ENCODE measurements at places on chromosomes 2 and 18. TPM values are rescaled to one million over a fixed set of nuclear protein-coding genes. Genes with fewer than 3 reads are reported as not detected.

Gene HOXD12
- not detected for total RNA-seq

Gene CRACDL
- total RNA-seq, result 9.7 TPM

- DNase-seq, result no peak
Measured at GRCh38 chr2:4898706-4899105, 793.5 kb upstream of the SOX11 start.

Gene ALK
- not detected for total RNA-seq

- no peak for DNase-seq
Measured at GRCh38 chr2:68878753-68879152, 7.6 kb upstream of the BMP10 start.

DNA sequence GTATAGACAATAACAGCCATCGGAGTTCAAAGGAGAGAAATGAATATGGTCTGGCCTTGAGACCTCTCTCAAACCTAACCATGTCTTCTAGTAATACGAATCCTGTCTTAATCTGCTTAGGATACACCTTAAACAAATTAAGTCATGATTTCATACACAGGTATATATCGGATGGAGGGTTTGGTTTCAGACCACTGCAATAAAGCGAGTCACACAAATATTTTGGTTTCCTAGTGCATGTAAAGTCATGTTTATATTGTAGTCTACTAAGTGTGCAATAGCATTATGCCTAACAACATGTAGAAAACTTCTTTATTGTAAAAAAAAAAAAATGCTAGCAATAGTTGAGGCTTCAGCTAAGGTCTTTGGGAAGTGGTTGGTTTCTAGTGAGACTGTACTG lies 73.8 kb downstream of the EML6 start:
- no peak for DNase-seq

Gene LAMA1
- total RNA-seq, result 0.07 TPM

DNA sequence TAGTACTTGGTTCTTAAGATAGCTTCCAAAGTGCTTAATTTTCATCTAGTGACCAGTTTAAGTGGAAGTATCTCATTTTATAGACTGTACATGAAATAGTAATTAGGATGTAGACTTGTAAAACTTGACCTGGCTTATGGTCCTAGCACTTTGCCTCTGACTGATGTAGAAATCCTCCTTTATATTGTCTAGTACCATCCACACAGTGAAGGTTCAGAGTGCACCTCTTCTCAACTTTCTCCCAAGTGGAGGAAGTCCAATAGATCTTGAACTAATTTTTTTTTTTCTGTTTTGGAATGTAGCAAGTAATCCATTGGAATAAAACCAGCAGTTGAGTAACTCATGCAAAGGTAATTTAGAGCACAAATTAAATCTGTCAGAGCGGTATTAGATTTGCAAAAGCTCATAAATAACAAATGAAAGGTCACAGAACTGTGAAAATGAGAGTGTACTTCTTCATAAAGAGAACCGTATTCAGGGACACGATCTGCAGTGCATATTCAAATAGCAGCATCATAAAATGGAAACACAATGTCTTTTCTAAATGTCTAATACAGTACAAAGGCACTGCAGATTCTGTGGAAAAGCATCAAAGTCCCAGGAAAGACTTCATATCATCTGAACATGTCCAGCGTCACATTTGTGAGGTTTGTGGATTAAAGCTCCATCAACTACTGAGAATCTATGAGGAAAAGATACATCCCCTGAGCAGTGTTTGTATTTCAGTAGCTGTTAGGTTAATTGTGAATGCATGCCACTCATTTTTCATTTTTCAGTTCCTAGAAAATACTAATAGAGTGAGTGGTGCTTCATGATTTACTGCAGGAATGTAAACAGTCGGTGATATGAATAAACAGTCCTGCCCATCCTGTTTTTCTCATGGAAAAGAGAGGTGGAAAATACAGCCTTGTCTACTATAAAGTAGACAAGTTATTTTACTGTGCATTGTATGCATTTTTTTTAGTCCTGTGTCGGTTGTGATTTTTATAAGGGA lies 100.7 kb downstream of the LYPD6 start:
- DNase-seq, result no peak

GRCh38 chr2:153027533-153027932 lies 309.1 kb downstream of the ARL6IP6 start:
- DNase-seq, result no peak

DNA sequence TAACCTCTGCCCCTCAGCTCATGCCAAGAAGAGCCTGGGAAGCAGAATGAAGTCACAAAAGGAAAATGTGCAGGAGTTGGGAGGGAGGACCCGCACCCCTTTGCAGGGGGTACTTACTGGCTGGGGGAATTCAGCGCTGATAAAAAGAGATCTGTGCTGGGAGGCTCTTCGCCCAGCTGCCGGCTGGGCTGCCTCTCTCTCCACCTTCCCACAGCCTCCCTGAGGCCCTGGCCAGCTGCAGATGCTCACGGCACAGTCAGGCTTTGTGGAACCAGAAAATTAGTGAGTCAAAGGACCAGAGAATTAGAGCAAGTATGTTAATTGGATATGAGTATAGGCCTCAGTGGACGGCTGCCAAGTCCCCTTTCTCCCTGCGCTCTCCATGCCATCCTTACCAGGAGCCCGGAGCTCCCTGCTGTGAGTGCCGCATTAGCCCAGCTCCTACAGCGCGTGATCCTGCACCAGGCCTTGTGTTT lies 181.7 kb upstream of the SH3BP4 start:
- no peak for DNase-seq

Gene CPLX4
- not detected for total RNA-seq

Gene RGPD3
- 0.20 TPM for total RNA-seq

Gene MBD5
- 13.0 TPM for total RNA-seq

DNA sequence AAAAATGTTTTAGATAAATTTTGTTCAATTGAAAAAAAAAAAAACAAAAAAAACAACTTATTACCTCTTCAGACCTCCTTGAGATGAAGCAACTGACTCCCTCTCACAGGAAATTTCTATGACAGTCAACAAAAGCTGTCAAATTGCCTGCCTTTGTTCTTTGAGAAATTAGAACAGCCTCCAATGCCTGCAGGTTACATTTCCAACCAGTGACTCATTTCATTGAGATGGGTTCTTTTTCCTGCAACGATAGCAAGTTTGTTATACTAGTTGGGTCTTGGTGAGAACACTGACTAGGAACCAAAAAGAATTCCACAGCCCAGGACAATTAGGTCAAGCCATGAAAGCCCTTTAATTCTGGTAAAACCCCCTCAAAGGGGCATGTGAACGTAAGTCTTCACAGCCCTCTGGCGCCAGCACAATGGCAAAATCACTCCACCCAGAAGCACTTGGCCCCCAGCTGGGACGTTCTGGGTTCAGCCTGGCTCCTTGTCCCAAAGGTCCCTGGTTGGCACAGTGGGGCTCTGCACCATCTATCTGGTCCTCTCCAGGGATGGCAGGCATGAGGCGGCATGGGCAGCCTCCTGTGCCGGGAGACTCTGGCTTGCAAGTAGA lies 87.0 kb downstream of the SPP2 start:
- DNase-seq, result peak; percentile 59

- no peak for DNase-seq
Measured at GRCh38 chr2:127386246-127386645, 1.5 kb downstream of the MAP3K2 start.

GRCh38 chr2:52141076-52141475 lies 1109.1 kb upstream of the NRXN1 start:
- DNase-seq, result no peak

- no peak for DNase-seq
Measured at GRCh38 chr2:237806334-237806733, 7.8 kb downstream of the RBM44 start.

DNA sequence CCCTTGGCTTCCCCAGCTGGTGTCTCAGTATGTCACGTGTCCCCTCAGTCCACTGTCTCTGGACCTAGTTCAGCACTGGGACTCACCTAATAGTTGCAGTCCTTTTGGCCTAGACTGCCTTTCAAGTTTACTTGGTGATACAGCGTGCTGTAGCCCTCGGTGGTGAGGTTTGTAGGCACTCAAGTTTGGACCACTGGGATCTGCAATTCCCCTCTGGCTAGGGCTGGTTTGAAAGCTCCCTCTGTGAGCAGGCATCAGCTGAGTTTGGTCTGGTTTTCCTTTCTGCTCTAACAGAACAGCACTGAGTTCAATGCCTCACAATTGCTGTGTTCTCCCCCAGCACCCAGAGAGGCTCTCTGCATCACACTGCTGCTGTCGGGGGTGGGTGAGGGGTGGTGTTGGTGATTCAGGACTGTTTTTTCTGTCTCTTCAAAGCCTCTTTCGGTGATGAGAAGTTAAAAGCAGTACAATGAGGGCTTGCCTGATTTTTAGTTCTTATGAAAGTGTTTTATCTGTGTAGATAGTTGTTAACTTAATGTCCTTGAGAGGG lies 494.2 kb downstream of the TDRD15 start:
- no peak for DNase-seq

Gene CSRNP3
- total RNA-seq, result not detected

DNA sequence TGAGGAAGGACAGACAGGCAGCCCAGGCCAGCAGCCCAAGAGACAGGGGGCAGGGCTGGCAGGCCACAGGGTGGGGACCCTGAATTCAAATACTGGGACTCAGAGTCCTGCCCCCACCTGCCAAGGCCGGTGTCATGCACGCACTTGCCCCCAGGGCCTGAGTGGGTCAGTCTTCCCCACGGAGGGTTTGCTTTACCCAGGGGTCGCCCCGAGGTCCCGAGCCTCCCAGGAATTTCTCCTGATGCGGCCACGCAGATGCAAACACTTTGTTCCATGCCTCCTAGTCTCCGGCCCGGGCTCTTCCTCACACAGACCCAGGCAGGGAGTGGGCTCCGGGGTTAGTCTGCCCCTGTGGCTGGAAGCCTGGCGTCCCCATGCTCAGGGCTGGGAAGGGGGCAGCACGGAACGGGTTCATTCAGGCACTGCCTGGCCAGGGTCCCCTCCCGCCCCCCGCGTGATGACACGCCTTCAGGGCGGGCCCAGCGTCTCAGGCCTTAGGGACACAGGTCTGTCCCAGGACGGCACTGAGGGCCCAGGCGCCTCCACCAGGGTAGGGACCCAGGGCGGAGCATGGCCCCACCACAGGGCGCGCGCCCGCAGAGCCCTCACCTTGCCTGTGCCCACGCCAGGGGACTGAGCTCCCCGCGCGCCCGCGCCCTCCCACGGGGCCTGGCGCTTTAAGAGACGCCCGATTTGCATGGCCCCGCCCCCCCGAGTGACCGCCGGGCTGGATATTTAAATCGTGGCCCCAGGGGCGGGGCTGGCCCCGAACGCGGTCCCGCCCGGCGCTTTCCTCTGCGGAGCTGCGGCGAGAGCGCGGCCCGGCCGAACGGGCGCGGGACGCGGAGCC lies at the start of gene SNED1:
TSS of gene SNED1 (plus strand) at position 763 of the 850 bp plus-strand sequence. CDS start 220 bp downstream, outside the sequence.
- DNase-seq, result peak; percentile 43

Gene SERPINB10
- total RNA-seq, result not detected

DNA sequence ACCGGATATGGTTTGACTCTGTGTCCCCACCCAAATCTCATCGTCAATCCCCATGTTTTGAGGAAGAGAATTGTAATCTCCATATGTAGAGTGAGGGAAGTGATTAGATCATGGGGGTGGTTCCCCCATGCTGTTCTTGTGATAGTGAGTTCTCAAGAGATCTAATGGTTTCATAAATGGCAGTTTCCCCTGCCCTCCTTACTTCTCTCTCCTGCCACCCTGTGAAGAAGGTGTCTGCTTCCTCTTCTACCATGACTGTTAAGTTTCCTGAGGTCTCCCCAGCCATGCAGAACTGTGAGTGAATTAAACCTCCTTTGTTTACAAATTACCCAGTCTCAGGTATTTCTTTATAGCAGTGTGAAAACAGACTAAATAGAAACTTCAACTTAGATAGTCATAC lies 69.5 kb downstream of the SESTD1 start:
- DNase-seq, result no peak

Gene RSAD2
- 0.66 TPM for total RNA-seq

GRCh38 chr18:27298214-27298804 lies 113.2 kb upstream of the CHST9 start:
- DNase-seq, result no peak

- no peak for DNase-seq
Measured at GRCh38 chr18:61736133-61736532, 156.7 kb downstream of the RNF152 start.

DNA sequence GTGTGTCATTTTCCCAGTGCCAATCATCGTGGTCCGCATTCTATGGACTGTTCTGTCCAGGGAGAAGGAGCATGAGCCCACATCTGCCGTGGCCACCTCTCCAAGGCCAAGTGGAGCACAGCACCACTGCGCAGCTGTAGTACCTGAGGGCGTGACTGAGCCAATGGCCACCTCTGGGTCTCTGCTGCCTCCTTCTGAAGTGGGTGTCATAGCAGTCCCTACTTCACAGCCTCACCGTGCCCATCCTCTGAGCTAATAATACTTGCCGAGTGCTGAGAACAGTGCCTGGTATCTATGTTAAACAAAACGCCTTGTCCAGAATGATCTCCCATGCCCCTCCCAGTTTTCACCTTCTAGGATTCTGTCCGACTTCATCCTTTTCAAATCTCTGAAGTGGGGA lies 256.1 kb downstream of the PRKCE start:
- DNase-seq, result no peak

DNA sequence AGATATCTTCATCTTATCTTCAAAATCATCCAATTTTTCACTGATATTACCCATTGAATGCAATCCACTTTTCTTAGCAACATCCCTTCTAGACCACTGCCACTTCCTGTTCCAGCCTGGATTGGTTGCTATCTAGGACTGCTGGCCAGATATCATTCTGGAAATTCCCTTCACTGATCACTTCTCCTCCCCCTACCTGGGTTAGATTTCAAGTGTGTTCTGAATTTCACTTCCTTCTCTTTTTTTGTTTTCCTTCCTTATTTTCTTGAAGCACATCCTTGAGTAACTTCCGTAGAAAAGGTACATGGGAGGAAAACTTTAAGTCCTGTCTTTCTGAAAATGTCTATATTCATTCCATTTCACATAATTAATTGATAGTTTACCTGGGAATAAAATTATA lies 82.0 kb upstream of the IL1R2 start:
- DNase-seq, result no peak

DNA sequence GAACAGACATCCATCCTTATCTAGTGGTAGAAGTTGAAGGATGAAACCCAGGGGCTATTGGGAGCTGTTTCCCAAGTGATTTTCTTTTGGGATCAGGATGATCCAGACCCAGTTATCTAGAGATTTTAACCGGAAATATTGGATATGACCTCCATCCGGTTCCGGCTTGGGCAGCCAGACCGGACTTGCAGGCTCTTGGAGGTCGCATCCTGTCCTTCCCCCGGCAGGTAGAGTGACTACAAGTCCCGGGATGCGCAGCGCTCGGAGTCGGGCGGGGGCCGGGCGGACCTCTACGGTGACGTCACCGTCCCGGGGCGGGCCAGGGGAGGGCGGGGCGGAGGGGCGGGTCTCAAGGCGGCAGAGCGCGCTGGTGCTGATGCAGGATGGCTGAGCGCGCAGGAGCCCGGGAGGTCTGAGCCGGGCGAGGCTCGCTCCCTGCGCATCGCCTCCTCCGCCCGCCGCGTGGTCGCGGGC lies at the start of gene KIF5C:
TSS of gene KIF5C (plus strand) at position 360 of the 474 bp plus-strand sequence. CDS start 391 bp downstream, outside the sequence.
- DNase-seq, result no peak

Gene GKN2
- not detected for total RNA-seq

Gene ERLEC1
- total RNA-seq, result 74.0 TPM

DNA sequence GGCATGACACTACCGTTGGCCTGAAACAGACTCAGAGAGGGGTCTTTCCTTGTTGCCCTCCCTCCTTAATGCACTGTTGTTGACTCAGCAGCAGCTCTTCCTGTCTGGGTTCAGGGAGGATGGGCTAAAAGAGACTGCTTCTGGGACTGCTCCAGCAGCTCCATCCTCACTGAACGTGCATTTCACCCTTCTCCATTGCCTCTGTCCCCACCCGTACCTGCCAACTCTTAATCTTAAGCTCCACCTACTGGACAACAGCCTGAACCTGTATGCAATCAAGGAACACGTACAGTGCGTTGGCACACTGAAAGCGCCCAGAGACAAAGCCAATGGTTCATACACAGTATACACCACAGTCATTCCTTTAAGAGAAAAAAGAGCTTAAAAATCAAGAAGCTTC lies 230.8 kb upstream of the RAB6C start:
- no peak for DNase-seq

- DNase-seq, result no peak
Measured at GRCh38 chr18:3345885-3346284, 84.0 kb downstream of the MYL12B start.

Gene UGT1A1
- total RNA-seq, result not detected
